ENCODE measurements at places on chromosomes 12 and 14.

- DNase-seq = no peak
Measured at GRCh38 chr12:12527820-12528296, 34.8 kb downstream of the DUSP16 start.

- no peak for DNase-seq
Measured at GRCh38 chr14:68747393-68747792, 45.5 kb downstream of the ZFP36L1 start.

- DNase-seq = peak; percentile 31
Measured at GRCh38 chr12:100545092-100545491, 28.4 kb upstream of the GAS2L3 start.

DNA sequence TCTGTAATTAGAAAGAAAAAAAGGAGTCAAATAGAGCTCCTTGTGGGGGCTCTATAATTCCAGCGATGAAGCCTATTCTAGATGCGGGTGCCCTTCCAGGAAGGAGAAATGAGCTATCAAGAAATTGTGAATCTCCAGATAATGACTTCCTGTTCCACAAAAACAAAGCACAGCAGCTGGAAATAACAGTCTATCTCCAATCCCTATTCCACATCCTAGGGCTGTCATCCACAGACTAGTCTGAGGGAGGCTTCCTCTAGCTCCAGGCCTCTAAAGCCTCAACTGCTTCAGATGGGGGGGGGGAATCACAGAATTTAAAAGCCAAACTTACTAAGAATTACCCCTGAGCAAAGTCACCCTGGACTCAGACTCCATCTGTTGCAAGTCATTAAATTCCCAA, 77.4 kb upstream of the GTF2A1 start:
- DNase-seq = no peak

DNA sequence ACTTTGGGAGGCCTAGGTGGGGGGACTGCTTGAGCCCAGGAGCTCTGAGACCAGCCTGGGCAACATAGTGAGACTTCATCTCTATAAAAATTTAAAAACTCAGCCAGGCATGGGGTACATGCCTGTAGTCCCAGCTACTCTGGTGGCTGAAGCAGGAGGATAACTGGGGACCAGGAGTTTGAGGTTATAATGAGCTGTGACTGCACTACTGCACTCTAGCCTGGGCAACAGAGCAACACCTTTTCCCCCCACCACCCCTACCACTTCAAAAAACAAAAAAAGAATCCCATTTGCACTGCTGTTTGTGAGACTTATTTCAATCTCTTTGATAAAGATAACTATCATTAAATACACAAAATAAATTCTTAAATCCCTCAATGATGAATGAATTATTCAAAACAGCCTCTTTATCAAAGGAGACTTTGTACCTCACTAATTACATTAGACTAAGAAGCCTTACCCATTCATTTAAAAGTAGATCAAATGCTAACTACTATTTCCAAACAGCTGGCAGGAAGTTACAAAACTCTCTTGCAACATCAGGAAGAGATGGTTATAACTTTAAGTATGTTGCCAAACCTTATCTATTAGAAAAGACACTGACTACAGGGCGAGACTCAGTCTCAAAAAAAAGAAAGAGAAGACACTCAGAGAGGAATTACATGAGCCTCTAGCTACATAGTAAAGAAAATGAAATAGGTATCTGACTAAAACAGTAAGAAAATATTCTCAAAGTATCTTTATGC, 14.7 kb downstream of the BLTP3B start:
- DNase-seq = peak; percentile 61

- DNase-seq = no peak
Measured at GRCh38 chr12:119681728-119682638, 14.1 kb downstream of the PRKAB1 start.

GRCh38 chr14:100056964-100057795, 8.0 kb upstream of the EVL start:
- no peak for DNase-seq

- DNase-seq = no peak
Measured at GRCh38 chr12:48993787-48994186, 5.4 kb downstream of the DDN start.

- DNase-seq = no peak
Measured at GRCh38 chr12:122102331-122102730, 23.8 kb downstream of the MLXIP start.

- no peak for DNase-seq
Measured at GRCh38 chr12:61757831-61758505, 502.2 kb upstream of the USP15 start.

DNA sequence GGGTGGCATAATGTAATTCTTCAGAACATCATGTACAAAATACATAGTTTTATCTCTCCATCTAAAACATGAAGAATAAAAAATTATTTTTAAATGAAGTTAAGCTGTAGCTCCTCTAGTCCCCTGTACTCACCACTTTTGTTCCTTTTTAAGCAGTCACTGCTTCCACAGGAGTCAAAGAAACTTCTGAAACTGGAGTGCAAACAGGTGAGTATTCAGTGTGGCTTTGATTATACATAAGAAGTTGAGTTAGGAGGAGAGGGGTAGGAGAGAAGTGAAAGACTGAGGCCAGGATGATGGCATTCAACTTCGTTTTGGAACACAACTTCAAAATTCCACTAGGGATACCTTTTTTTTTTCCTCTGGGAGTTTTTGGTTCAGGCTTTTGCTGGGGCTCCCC, 131.4 kb upstream of the CNTN1 start:
- no peak for DNase-seq

GRCh38 chr14:64844969-64845536, 34.7 kb downstream of the SPTB start:
- DNase-seq = no peak

- no peak for DNase-seq
Measured at GRCh38 chr12:2390133-2390532, 337.3 kb downstream of the CACNA1C start.
